Endothelial cell (in vitro differentiated cells): ENCODE measurements at places on chromosomes 4 and X. TPM values are rescaled to one million over a fixed set of nuclear protein-coding genes. Genes with fewer than 3 reads are reported as not detected.
A peak's percentile ranks its signal among the peaks of the same experiment; 100 is the strongest.

QRFPR gene
- 2.4 TPM for total RNA-seq

GRCh38 chrX:5774446-5774845 is 454.2 kb downstream of the NLGN4X start:
- H3K27ac ChIP-seq = no peak overlapping the region
- H3K4me1 ChIP-seq = no peaks in the 10 kb centered on the region

DNA sequence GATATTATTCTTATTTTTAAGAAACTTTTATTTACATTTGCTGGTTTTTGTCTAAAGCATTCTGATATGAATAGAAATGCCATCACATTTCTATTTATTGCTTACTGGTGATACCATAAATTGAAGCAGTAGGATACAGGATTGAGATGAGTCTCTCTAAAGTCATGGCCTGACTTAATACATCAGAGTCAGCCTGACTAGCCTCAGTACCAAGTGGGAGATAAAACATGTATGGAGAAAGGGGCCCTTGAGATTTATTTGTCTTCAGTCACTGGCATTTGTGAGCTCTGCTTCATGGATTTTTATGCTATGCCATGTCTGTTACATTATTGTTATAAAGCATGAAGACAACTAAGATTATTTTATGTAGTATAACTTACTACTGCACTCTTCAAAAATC is 465.5 kb downstream of the ADGRL3 start:
- H3K4me3 ChIP-seq = no peak overlapping the region
- H3K27ac ChIP-seq = no peak overlapping the region
- H3K27me3 ChIP-seq = no peaks in the 10 kb centered on the region
- H3K4me1 ChIP-seq = no peaks in the 10 kb centered on the region
- DNase-seq = no peak

DNA sequence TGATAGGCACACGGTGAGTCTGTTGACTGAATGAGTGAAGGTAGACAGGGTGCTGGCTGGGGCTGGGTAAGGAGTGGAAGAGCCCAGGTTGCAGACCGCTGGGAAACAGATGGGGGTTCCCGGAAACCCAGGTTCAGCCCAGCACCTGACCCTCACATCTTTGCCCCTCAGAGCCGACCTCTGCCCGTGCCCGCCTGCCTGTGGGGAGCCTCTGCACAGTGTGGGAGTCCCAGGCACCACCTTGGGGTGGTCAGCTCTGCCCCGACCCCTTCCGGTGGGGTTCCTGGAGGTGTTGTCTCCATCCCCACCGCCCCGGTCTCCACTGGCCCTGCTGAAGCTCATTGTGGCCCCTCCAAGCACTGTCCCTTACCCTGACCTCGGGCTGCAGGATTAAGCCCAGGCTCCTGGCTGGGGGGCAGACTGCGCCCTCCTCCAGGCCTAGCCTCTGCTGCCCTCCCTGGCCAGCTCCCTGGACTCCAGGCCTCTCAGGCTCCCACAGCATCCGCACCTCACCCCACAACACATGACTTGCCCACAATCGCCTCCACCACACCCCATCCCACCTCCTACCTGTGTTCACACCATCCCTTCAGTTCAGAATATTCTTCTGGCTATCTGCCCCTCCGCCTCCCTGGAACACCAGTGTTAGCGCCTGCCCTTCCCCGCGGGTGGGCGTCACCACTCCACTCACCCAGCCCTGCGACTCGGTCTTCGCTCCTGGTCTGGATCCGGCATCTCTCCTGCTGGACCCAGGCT is 21.4 kb downstream of the HMX1 start:
- H3K4me1 ChIP-seq = no peaks in the 10 kb centered on the region
- no peak overlapping the region for H3K27ac ChIP-seq
- peaks cover 2% of the 10 kb centered on the region for H3K27me3 ChIP-seq
- no peaks in the 10 kb centered on the region for H3K36me3 ChIP-seq

- H3K36me3 ChIP-seq = peaks cover 21% of the 10 kb centered on the region
- H3K27ac ChIP-seq = no peak overlapping the region
- H3K4me1 ChIP-seq = peaks cover 2% of the 10 kb centered on the region
- no peak for DNase-seq
- H3K4me3 ChIP-seq = no peak overlapping the region
- H3K27me3 ChIP-seq = no peaks in the 10 kb centered on the region
Measured at GRCh38 chr4:71907782-71908181, 123.9 kb upstream of the GC start.

GRCh38 chr4:170990989-170991589 is 822.1 kb upstream of the GALNTL6 start:
- H3K4me3 ChIP-seq = no peak overlapping the region
- H3K36me3 ChIP-seq = no peaks in the 10 kb centered on the region
- H3K27ac ChIP-seq = no peak overlapping the region
- peak; percentile 49 for DNase-seq

- no peak overlapping the region for H3K4me3 ChIP-seq
- H3K4me1 ChIP-seq = no peaks in the 10 kb centered on the region
- no peak for DNase-seq
- peaks cover 1% of the 10 kb centered on the region for H3K27me3 ChIP-seq
- no peaks in the 10 kb centered on the region for H3K36me3 ChIP-seq
Measured at GRCh38 chrX:106976416-106976815, 23.6 kb downstream of the MORC4 start.

ZNF674 gene
- 7.3 TPM for total RNA-seq

DNA sequence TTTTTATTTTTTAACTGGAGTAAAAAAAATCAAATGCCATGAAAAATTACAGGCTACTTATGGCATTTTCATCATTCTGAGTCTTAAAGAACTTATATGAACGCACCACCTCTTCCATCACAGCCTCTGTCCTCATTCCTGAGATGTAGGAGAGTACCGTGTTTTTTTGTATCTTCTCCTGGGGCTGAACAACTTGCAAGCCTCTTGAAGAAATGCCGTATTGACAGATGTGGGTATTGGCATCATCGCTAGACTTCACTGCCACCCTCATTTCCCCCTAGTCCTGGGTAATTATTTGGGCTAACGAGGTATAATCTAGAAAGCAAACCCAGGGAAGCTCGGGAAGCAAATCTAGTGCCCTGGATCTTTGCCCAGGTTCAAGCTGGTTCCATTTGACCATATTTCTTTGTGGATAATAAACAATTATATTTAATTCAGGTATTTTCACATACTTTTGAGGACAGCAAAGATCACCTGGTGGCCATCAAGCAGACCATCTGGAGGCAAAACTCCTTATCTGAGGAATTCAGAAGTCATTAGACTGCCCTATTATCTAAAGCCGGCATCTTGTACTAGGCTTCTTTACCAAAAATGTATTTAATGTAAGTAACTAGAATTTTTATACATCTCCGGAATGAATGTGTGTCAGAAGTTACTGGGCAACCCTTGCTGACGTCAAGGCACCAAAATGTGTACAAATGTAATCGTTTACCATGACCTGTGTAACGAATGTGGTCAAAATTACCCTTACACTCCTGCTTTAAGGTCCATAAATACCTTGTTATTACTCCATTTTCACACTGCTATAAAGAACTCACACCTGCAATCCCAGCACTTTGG is 55.9 kb upstream of the WDR19 start:
- no peaks in the 10 kb centered on the region for H3K4me1 ChIP-seq
- no peak for DNase-seq
- H3K4me3 ChIP-seq = no peak overlapping the region
- H3K27ac ChIP-seq = no peak overlapping the region

SMIM10L2A gene
- total RNA-seq = 23.6 TPM

- H3K27me3 ChIP-seq = peaks cover 2% of the 10 kb centered on the region
- no peaks in the 10 kb centered on the region for H3K36me3 ChIP-seq
- H3K27ac ChIP-seq = no peak overlapping the region
- H3K4me1 ChIP-seq = peaks cover 2% of the 10 kb centered on the region
Measured at GRCh38 chr4:47490550-47490949, 5.5 kb downstream of the ATP10D start.

GRCh38 chrX:78105944-78106650 is 2.0 kb downstream of the PGK1 start:
- peaks cover 2% of the 10 kb centered on the region for H3K27me3 ChIP-seq
- H3K4me1 ChIP-seq = peaks cover 33% of the 10 kb centered on the region
- peaks cover 4% of the 10 kb centered on the region for H3K36me3 ChIP-seq
- H3K4me3 ChIP-seq = peak overlapping the region; percentile 92

ATP2B3 gene
- total RNA-seq = 0.10 TPM

DNA sequence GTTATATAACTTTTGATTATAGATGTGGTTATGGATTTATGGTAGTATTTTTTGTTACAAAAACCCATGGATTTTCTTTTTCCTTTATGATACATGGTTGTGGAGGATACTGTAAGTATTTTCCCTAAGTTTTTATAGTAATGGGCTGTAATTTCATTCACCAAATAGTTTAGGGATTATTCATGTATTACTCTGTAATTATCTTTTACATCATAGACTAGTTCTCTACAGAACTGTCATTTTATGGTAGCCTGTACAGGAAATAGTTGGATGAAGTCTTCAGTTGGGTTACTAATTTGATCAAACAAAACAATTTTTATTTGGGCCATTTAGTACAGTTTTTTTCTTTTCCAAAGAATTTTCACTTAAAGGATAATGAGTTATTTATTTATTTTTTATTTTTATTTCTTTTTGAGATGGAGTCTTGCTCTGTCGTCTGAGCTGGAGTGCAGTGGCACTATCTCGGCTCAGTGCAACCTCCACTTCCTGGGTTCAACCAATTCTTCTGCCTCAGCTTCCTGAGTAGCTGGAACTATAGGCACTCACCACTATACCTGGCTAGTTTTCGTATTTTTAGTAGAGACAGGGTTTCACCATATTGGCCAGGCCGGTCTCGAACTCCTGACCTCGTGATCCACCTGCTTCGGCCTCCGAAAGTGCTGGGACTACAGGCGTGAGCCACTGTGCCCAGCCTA is 42.1 kb downstream of the RBPJ start:
- H3K4me1 ChIP-seq = peaks cover 4% of the 10 kb centered on the region
- no peaks in the 10 kb centered on the region for H3K36me3 ChIP-seq
- DNase-seq = no peak
- no peak overlapping the region for H3K4me3 ChIP-seq
- no peak overlapping the region for H3K27ac ChIP-seq

AADAT gene
- 6.6 TPM for total RNA-seq

DNA sequence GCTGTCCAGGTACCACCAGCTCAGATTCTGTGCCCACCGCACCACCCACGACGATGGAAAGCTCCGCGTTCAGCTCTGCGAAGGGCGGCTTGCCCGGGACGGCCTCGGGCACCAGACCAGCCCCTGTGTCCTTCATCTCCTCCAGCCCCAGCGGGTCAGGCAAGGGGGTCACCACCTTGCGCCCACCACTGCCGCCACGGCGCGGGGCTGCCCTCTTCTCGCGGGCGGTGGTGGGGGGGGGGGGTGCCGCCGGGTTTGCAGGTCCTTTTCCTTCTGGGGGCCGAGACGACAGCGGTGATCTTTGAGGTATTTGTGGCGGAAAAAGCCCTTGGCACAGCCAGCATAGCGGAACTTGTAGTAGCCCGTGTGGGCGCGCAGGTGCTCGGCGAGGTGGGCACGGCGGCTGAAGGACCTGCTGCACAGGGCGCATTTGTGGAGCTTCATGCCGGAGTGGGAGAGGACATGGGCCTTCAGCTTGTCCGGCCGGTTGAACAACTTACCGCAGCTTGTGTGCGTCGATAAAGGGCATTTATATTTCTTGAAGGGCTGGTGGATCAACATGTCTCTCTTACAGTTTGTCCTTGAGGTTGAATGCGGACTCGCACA is 50.9 kb downstream of the CFAP299 start:
- no peak overlapping the region for H3K4me3 ChIP-seq
- H3K4me1 ChIP-seq = peaks cover 4% of the 10 kb centered on the region
- H3K27ac ChIP-seq = no peak overlapping the region
- H3K27me3 ChIP-seq = no peaks in the 10 kb centered on the region
- no peaks in the 10 kb centered on the region for H3K36me3 ChIP-seq

DNA sequence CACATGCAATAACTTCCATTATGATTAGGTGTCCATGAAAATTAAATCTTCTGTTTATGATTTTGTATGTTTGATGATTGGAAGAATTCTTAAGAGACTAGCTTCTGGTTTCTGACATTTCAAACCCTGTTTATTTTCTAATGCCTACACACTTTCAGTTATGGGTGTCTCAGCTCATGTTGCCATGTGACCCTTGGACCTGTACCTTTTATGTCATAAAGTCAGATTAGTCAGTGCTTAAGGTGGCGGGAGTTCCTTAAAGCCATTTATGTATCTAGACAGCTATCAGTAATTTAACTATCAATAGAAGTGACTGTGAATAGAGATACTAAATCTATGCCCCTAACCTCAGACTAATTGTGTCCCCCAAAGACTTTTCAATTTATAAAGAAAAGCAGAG is 155.6 kb downstream of the GBA3 start:
- H3K27me3 ChIP-seq = no peaks in the 10 kb centered on the region
- DNase-seq = no peak
- H3K4me3 ChIP-seq = no peak overlapping the region

DNA sequence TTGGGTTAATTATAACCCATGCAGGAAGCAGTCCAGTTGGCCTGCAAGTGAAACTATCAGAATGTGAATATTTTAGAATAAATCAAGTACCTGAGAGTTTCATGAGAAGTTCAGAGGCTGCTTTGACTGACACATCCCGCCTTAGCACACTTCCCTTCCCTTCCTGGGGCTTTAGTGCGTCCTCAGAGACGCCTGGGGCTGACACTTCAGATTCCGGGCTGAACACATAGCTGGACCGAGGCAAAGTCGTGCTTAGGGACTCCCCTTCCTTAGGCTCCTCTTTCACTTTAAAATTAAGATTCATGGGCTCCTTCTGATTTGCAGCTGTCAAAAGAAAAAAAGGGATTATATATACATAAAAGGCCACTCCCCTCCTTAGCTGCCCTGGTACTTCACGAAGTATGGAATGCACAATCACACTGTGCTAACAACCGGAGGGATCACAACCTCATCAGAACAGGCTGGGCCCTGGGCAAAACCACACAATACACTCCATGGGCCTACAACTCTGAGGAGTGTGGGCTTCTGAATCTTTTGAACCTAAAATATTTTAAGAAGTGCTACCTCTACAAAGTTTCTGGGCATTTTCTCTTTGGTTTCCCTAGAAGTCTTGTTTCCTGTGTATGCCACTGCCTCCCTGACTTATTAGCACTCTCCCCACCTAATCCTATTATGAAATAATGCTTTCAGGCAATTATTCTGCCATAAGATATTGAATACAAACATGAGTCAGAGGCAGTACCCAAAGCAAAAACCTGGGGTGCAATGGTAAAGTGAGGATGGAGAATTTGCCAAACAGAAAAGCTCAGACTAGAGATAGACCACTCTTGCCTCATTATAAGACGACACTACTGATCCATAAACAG is 68.2 kb downstream of the ZNF827 start:
- peaks cover 7% of the 10 kb centered on the region for H3K36me3 ChIP-seq
- no peak for DNase-seq
- H3K4me3 ChIP-seq = no peak overlapping the region
- H3K27me3 ChIP-seq = peaks cover 3% of the 10 kb centered on the region
- no peak overlapping the region for H3K27ac ChIP-seq

DNA sequence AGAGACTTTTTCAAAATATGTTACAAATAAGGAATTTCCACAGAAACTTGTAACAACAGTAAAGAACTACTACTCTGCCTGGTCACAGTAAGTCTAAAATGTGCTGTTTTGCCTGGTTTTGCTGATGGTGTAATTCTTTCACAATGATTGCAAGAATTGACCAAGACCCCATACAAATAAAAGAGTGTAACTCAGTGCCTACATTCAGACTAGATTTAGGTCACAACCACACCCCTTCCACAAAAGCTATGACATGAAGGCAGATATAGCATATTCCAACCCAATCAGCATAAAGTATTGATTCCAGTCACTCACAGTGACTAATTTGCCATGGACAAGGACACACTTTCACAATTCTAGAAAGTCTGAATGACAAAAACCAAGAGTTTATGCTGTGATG is 53.7 kb upstream of the TMPRSS11F start:
- H3K4me3 ChIP-seq = no peak overlapping the region
- DNase-seq = no peak
- H3K27me3 ChIP-seq = no peaks in the 10 kb centered on the region
- no peaks in the 10 kb centered on the region for H3K36me3 ChIP-seq

UGT2B15 gene
- total RNA-seq = not detected

GRCh38 chr4:166075599-166075998 is 202.6 kb downstream of the TLL1 start:
- no peak for DNase-seq
- no peaks in the 10 kb centered on the region for H3K4me1 ChIP-seq
- H3K27ac ChIP-seq = no peak overlapping the region
